ENCODE measurements at places on chromosomes 12 and 14.

GRCh38 chr14:68042586-68043210 lies 223.1 kb downstream of the RAD51B start:
- no peak for DNase-seq

DNA sequence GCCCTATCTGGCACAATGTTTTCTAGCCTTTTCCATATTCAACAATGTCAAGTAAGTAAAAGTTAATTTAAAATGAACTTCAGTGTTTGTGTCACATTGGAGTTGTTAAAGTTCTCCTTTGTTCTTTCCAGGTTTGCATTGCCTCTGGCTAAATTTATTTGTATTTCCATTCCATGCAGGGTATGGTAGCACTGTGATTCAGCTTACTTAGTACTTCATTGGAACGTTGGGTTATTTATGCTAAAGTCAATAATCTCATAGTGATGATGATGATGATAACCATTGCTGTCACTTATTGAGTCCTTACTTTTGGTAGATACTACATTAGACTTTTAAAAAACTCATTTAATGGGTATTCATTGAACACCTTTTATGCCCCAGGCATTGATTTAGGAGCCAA lies 286.9 kb downstream of the RAD51B start:
- DNase-seq: peak; percentile 0

GRCh38 chr14:92950773-92951172 lies 27.8 kb downstream of the CHGA start:
- DNase-seq: no peak

DNA sequence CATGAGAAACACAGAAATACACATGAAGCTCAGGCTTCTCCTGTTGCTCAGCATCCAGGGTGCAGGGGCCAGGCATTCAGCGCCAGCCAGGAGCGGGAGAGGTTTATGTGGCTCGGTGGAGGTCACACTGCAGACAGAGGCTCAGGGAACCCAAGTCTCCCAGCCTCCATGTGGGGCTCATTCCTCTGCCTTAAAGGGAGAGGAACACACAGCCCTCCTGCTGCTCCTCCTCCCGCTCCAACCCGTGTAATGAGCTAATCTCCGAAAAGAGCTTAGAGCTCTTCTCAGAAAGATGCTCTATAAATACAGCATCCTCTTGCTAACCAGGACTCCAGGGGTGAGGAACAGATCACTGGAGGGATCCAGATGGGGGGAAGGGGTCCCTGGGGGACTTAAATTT lies 28.2 kb downstream of the FGF6 start:
- DNase-seq: no peak

DNA sequence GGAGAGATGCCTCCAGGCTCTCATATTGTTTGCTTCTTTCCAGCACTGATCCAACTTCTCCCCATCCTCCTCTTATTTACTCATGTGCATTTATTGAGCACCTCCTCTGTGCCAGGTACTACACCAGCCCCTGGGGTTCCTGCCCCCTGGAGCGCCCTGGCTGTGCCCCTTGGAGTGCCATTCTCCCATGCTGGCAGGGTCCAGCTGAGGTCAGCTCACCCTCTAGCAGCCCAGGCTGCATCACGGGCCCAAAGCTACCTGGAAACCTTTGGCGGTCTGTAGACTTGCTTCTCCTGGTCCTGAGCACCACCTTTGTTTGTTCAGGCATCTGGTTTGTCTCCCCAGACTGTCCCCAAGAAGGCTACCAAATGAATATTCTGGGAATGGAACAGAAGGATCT lies 67.0 kb downstream of the ADCK1 start:
- no peak for DNase-seq

DNA sequence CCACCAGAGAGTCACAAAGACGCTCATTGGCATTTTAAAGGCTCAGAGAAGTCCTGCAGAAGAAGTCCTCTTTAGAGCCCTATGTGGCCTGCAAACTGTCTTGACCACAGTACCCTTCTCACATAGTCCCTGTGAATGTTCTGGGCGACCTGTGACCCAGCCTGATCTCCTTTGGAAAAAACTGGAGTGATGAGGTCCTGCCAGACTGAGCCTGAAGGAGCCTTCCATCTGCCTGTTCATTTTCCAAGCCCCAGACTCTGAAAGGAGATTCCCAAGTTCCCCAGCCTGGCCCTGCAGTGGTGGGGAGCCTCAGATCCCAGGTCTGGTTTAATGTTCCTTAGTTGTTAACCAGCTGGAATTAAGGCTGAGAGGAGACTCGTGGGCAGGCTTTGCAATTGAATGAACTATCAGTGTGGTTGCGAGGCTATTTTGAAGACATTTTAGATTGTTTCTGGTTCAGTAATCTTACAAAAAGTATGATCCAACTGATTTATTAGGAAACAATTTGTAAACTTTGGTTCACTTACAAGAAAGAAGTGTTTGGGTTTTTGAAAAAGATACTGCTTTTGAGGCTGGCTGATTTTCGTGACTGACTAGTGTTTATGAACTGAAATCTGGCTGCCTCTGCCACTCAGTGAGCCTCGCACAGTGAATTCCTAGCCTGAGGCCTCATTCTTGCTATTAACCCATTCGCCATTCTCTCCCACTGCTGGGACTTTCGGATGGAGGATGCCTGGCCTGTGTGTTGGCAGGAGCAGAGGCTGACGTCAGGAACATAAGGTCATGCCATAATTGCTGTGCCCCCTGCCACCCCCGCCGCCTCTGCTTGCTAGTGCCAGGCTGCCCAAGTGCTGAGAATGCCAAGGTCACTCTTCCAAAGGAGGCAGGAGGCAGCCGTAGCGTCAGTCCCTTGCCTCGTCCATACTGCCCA lies 249.0 kb downstream of the CACNA1C start:
- DNase-seq: no peak

DNA sequence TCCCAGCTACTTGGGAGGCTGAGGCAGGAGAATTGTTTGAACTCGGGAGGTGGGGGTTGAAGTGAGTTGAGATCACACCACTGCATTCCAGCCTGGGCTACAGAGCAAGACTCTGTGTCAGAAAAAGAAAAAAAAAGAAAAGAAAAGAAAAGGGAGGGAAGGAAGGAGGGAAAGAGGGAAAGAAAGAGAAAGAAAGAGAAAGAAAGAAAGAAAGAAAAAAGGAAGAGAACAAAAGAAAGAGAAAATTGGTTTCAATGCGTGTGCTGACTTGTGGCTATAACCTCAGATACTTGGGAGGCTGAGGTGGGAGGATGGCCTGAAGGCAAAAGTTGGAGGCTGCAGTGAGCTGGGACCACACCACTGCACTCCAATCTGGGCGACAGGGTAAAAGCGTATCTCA lies 128.4 kb upstream of the TBX3 start:
- DNase-seq: no peak

GRCh38 chr12:93103154-93103553 lies 174.1 kb upstream of the EEA1 start:
- DNase-seq: no peak

DNA sequence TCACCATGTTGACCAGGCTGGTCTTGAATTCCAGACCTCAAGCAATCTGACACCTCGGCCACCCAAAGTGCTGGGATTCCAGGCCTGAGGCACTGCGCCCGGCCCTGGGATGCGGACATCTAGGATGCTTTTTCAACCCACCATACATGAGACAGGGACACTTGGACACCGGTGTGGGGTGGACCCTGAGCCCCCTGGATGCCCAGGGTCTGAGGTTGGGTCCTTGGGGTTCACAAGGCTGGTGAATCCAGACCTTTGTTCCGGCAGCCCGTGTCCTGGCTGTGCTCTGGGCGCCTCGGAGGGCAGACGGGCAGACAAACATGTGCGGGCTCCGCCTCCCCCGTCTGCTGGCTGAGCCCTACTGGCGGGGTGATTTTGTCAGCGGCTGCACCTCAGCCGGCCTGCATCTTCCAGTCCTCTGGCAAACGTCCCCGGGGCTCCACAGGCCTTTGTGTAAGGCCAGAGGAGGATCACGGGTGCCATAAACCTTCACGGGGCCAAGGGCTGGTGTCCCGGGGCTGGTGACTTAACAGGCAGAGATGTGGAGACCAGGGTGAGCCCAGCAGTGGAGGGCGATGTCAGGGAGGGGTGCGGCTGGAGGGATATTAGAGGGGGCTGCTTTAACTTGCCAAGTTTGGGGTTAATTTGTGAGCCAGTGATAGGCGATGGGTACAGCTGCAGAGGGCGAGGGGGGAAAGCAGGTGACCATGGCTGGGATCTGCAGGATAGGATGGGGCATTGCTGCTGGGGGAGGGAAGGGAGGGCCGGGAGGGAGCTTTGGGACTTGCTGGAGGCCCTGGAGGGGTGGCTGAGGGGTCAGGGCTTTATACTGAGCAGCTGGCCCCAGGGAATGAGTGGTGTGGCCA lies 5.8 kb downstream of the ASPG start:
- DNase-seq: no peak

DNA sequence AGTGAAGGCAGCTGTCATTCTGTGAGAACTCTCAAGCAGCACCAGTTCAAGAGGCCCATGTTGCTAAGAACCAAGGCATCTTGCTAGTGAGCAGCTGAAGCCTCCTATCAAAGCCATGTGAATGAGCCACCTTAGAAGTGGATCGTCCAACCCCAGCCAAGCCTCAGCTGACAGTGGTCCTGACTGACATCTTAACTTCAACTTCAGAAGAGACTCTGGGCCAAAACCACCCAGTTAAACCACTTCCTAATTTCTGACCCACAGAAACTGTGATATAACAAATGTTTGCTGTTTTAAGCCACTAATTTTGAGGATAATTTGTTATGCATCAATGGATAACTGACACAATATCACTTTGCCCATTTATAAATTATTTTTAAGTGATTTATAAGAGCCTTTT lies 256.0 kb downstream of the RPAP3 start:
- no peak for DNase-seq

DNA sequence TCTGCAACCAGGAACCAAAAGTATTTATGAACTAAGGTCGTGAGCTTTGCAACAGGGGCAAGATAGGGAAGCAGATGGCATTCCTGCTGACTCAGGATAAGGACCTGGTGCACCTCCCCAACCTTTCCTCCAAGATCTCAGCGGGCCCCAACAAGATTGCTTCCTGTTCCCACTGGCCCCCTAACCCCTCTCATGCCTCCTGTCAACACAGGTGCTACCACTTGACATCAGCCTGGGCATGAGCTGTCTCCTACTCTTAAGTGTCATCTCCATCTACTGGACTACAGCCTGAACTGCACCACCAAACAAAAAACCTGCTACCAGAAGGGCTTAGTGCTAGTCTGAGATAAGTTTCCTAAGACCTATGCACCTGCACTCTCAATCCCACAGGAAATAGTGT lies 32.7 kb downstream of the MED6 start:
- peak; percentile 18 for DNase-seq

DNA sequence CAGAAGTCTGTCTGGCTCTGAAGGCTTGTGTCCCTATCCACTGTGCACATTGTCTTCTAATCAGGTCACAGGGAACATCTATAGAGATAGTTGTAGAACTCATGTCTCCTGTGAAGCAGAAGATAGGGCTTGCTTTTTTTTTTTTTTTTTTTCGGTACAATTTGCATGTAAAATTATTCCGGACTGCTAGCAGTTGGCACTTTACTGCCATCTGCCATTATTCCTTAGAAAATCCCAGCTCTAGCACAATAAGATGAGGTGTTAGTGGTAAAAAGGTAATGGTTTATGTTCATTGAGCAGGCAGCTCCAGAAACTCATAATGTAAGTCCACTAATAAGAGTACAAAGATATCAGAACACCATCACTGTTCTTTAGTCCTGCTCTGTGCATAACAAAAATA lies 8.7 kb downstream of the MYRFL start:
- no peak for DNase-seq

GRCh38 chr12:1179128-1179527 lies 188.1 kb downstream of the ERC1 start:
- DNase-seq: peak; percentile 50

DNA sequence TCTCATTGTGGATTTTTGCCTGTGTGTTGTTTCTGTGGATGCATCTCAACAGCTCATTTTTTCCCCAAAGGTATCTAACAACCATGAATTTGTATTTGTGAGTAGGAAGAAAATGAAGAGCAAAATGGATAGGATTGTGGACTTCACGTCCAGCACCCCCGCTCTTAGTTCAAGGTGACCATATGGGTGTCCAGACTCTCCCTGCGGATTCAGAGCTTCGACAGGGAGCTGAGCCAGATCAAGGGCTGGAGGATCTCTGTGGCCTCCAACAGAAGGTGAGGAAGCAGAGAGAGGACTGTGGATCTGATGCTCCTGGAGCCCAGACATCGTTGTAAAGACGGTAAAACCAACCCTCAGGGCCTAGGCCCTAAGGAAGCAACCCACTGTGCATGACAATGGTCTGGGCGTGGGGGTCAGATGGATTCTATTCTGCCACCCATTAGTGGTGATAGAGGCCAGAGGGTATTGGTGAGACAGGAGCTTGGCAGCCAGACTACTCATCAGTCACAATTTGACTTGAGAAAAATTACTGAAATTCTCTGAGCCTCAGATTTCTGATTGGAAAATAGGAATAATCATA lies 659.7 kb upstream of the TMEM132C start:
- no peak for DNase-seq

- peak; percentile 28 for DNase-seq
Measured at GRCh38 chr14:34665785-34666435, 36.0 kb upstream of the SNX6 start.

DNA sequence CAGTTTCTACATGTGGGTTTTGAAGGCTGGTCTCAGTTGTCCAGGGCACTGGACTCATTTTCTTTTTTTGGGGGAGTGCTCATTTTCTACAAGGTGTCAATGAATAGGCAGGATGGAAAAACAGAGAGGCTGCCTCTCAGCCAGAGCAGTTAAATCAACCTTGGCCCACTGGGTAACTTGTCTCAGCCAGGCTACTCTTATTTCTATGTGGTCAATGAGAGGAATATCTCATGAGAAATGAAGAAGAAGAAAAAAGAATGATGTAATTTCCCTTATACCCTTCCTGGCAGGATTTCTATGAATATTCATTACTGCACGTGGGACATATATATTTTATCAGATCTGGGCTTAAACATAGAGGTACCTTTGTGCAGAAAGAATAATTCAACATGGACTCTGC lies 155.2 kb upstream of the E2F7 start:
- DNase-seq: no peak

GRCh38 chr12:98771811-98772752 lies 127.0 kb downstream of the APAF1 start:
- DNase-seq: no peak

DNA sequence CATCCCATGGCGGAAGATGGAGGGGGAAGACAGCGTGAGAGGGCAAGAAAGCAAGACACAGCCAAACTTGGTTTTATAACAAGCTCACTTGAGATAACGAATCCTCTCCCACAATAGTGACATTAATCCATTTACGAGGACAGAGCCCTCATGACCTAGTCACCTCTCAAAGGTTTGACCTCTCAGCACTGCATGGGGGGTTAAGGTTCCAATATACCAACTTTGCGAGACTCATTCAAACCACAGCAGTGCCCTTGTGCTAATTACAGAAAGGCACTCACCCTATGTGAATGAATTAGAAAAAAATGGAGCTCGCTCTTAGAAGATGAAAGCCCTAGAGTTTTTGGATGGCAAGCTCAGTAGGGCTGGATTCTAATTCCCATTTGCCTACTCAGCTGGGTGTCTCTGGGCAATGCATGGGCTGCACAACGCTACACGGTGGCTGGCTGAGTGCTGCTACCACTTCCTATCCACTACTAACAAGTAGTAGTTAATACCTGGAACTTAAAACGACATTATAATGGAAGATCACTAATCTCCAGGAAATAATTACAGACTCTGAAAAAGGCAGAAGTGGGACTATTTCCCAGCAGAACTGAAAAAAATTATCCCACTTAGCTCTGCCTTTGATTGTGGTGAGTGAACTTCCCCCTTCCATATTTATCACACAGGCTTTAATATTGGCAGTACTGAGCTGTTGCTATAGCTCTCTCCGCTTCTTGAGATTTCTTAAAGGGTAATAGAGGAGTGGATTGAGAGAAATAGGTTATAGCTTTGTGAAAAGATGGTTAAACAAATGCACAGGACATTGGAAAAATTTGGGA lies 27.5 kb downstream of the TESPA1 start:
- DNase-seq: no peak

GRCh38 chr14:56170028-56170427 lies 51.8 kb downstream of the PELI2 start:
- no peak for DNase-seq

All from LNCaP clone FGC (cell line).